ENCODE measurements at places on chromosomes 1 and 21.

GRCh38 chr1:213719462-213719861, 268.3 kb upstream of the PROX1 start:
- DNase-seq, result no peak

DNA sequence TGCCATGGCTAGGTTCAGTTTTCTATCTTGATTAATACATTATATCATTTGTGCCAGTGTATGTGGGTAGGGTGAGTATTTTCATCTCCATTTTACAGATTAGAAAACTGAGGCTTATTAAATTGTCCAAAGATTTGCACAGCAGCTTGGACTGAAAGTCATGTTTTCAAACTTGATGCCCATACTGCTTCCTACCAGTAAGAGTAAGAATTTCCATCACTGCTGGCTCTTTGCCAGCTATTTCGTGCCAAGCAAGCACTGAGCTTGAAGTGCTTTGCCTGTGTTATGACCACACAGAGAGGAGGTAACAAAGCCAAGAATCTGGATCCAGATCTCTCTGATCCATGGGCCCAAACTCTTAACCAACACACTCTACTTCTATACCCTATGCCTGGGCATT, 295.0 kb downstream of the VAV3 start:
- DNase-seq, result peak; percentile 67

- DNase-seq, result no peak
Observed at GRCh38 chr1:153872331-153872730, 50.4 kb downstream of the GATAD2B start.

- DNase-seq, result no peak
Observed at GRCh38 chr1:28986306-28986910, 72.0 kb downstream of the EPB41 start.

GRCh38 chr1:198530953-198531352, 9.5 kb downstream of the ATP6V1G3 start:
- DNase-seq, result no peak

DNA sequence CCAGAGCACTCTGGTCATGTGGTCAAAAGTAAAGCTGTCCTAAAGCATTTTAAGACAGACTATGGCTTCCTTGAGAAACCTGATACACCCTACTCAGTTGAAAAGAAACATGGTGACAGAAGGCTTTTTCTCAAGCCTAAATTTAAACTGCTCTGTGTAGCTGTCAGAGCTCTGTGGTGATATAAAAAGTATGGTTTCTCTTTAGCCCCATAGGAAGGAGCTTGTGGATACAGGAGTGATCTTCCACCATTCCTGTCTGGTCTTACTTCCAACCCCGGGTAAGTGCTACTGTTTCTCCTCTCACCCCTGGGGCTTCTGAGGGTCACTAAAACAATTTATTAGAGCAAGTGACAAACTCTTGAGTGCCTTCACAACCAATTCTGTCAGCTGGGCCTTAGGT, 8.5 kb downstream of the TP53BP2 start:
- DNase-seq, result no peak

- no peak for DNase-seq
Observed at GRCh38 chr1:77639056-77639455, 43.4 kb downstream of the ZZZ3 start.

GRCh38 chr1:6465461-6466005, 440 bp downstream of the TNFRSF25 start:
- no peak for DNase-seq

GRCh38 chr1:1598051-1598719, 1.8 kb downstream of the FNDC10 start:
- DNase-seq, result no peak

DNA sequence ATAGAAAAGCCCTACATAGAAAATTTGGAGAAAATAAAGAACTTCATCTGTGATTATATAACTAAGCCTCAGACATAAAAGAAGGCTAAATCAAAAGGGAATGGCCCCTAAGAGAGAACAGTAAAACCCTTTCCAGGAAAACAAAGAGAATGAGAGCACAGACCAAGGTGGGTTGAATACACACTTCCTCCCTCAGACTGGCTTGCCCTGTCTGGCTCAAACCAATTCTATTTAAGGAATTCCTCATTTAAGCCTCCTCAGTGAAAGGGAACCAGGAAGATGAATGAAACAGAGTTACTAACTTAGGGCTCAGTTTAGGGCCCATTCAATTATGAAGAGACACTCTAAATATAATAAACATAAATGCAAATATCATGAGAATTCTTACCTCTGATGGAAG, 10.6 kb upstream of the SYT14 start:
- no peak for DNase-seq

Data from mucosa of gallbladder (tissue), 1 donor.